Ureter (tissue), 1 donor: ENCODE measurements at places on chromosomes 5 and 9. TPM values are rescaled to one million over a fixed set of nuclear protein-coding genes. Genes with fewer than 3 reads are reported as not detected.

DNA sequence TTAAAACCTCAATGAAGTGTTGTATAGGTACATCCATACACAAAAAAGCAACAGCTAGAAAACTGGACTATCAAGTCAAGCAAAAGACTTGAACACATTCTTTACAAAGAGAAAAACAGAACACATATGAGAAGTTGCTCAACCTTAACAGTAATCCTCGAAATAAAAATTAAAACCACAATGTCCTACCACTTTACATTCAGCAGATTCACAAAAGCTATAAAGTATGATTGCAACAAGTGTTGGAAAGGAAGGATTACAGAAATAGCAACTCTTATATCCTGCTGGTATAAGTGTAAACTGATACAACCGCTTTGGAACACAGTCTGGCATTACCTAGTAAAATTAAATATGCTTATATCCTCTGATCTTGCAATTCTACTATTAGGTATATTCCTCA lies 28.5 kb upstream of the GOLGA1 start:
- no peak for DNase-seq

DNA sequence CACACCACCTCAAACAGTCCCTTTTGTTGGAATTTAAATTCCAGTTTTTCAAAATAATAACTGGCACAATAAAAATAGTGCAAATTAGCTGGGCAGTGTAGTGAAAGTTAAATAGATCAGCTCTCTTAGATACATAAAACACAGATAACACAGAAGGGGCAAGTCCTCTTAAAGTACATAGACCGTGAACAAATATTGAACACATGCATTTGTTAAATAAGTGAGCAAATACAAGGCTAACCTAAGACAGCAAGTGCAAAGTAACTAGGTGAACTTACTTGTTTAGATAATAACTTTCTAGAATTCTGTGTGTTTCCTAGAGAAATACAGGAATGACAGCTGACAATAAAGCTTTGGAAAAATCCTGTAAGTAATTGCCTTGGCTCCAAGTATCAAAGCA lies 280.1 kb downstream of the DOCK8 start:
- DNase-seq = no peak

DNA sequence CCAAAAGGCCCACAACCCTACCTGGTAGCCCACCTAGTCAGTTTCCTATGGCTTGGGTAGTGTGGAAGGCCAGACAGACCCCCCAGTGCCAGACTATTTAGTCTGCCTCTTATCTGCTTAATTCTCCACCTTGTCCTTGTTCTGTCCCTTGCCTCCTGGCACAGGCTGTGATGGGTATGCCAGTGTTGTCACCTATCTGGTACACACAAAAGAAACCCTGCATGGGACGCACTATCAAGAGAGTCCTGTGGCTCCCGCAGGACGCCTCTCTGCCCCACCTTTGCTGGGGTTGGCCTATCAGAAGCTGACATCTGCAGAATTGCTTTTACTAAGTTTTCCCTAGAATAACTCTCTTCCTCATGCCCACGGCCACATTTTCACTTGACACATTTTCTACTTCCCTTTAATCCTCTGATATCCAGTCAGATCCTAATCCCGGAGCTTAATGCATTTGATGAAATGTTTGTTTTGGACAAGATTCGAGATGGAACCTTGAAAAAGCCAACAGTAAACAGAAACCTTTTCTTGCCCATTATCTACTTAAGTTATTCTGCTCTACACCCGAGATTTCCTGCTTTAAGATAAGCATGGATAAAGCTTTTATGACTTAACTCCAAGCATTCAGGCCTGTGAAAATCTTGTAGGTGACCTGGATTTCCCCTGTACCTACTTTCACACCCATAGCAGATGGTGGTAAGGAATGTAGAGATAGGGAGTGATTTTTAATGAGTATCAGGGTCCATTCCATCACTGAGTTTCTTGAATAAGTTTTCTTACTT lies 468.5 kb downstream of the ZNF608 start:
- no peak for DNase-seq

- DNase-seq = no peak
Measured at GRCh38 chr9:117204971-117205370, 209.9 kb downstream of the ASTN2 start.

DNA sequence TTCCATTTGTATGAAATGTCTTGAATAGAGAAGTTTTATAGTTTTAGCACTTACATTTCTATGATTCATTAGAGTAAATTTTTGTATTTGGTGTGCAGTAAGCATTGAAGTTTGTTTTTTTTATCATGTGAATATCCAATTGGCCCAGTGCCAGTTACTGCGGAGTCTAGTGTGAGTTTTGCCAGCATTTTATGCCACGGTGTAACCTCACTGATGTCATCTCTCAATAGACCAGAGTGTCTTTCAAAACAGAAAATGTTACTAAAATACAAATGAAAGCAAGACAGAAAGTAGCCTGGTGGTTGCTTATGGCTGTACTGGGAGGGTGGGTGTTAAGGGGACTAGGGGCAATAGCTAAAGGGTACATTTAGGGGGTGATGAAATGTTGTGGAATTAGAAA lies 62.8 kb downstream of the IPPK start:
- DNase-seq = no peak

GRCh38 chr9:7067169-7067568 lies 309.4 kb downstream of the KDM4C start:
- DNase-seq = no peak

- DNase-seq = no peak
Measured at GRCh38 chr5:173435447-173435846, 107.2 kb upstream of the STC2 start.

DNA sequence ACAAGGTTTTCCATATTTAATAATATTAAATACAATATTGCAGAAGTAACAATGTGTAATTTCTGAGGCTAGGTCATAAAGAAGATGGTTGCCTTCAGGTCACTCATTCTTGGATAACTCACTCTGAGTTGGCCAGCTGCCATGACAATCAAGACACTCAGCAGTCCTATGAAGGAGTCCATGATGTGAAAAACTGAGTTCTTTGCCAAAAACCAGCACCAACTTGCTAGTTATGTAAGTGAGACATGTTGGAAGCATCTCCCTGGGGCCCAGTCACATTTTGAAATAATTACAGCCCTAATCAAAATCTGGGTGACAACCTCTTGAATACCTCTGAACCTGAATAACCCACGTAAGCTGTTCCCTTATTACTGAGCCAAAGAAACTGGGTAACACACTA lies 453.2 kb downstream of the CDH18 start:
- no peak for DNase-seq

- no peak for DNase-seq
Measured at GRCh38 chr9:79430619-79431018, 141.1 kb upstream of the TLE4 start.

DNA sequence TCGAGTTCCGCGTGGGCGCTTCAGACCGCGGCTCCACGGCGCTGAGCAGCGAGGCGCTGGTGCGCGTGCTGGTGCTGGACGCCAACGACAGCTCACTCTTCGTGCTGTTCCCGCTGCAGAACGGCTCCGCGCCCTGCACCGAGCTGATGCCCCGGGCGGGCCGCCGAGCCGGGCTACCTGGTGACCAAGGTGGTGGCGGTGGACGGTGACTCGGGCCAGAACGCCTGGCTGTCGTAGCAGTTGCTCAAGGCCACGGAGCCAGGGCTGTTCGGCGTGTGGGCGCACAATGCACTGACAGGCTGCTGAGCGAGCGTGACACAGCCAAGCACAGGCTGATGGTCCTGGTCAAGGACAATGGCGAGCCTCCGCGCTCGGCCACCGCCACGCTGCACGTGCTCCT lies 3.7 kb upstream of the PCDHB15 start:
- no peak for DNase-seq

- no peak for DNase-seq
Measured at GRCh38 chr9:100452894-100453293, 20.1 kb upstream of the TMEFF1 start.

DNA sequence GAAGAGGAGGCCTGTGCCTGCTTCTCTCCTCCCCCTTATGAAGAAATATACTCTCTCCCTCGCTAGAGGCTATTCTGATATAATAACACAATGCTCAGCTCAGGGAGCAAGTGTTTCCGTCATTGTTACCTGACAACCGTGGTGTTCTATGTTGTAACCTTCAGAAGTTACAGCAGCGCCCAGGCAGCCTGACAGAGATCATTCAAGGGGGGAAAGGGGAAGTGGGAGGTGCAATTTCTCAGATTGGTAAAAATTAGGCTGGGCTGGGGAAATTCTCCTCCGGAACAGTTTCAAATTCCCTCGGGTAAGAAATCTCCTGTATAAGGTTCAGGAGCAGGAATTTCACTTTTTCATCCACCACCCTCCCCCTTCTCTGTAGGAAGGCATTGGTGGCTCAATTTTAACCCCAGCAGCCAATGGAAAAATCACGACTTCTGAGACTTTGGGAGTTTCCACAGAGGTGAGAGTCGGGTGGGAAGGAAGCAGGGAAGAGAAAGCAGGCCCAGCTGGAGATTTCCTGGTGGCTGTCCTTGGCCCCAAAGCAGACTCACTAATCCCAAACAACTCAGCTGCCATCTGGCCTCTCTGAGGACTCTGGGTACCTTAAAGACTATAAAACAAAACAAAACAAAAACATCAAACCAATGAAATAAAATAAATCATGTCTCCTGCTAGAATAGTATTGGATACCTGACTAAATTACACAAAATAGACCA lies 1.3 kb downstream of the TMEM174 start:
- DNase-seq = no peak

- DNase-seq = no peak
Measured at GRCh38 chr5:36795366-36795765, 81.2 kb upstream of the NIPBL start.

GRCh38 chr9:26973989-26974388 lies 17.8 kb downstream of the IFT74 start:
- no peak for DNase-seq

GRCh38 chr9:78903581-78903980 lies 606.7 kb downstream of the PSAT1 start:
- DNase-seq = no peak

DNA sequence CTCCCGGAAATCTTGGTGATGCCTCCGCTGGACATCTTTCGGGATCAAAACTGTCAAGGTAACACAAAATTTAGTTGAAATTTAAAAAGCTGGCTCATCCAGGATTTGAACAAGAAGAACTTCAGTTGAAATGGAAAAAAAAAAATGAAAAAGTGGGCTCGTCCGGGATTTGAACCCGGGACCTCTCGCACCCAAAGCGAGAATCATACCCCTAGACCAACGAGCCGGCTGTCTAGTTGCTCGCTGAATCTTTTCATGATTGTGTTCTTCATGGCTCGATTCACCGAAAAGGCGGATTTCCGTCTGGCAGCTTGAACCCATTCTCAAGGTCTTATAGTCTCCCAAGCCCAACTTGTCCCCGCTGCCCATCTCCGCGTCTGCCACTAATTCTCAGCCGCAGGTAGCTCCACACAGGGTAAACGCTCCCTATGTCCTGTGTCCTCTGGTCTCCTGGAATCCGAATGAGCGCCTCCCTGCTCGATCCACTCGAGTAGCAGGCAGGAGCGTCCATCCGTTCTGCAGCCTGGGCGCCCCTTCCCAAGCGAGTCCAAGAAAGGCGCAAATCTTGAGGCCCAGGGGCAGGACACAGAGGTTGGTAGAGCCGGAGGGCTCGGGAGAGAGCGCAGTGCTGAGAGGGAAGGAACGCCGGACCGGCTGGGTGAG lies 16.2 kb downstream of the TRIM7 start:
- DNase-seq = peak; percentile 90

DNA sequence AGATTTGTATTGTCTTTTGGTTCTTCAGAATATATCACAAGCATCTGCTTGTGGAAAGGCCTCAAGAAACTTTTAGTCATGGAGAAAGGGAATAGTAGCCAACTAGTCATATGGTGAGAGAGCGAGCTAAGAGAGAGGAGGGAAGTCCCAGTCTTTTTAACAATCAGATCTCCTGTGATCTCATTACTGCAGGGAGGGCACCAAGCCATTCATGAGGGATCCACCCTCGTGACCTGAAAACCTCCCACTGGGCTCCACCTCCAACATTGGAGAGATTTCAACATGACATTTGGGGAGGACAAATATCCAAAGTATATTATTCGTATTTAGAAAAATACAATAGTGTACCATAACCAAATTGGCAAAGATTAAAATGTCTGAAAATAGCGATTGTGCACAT lies 99.0 kb downstream of the GABRA1 start:
- no peak for DNase-seq

- no peak for DNase-seq
Measured at GRCh38 chr5:77724934-77725333, 51.2 kb downstream of the TBCA start.

- no peak for DNase-seq
Measured at GRCh38 chr9:129582855-129583254, 38.0 kb downstream of the C9orf50 start.

- no peak for DNase-seq
Measured at GRCh38 chr5:6788956-6789649, 75.9 kb downstream of the TENT4A start.

DNA sequence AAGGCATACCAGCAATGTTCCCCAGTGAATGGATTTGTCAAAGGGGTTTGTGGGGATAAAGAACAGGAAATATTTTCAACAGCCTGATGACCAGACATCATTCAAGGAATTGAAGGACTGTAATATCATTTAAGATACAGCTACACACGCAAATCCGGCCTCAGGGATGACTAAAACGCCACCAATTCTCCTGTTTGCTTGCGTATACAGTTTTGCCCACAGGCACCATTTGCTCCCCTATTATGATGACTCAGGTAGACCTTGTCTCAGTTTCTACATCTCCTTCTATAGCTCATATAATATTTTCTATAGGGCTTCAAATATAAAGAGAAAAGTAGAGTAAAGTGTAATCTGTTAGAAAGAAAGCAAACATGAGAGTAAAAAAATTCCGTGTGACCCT lies 29.7 kb upstream of the ITGA1 start:
- DNase-seq = no peak

DNA sequence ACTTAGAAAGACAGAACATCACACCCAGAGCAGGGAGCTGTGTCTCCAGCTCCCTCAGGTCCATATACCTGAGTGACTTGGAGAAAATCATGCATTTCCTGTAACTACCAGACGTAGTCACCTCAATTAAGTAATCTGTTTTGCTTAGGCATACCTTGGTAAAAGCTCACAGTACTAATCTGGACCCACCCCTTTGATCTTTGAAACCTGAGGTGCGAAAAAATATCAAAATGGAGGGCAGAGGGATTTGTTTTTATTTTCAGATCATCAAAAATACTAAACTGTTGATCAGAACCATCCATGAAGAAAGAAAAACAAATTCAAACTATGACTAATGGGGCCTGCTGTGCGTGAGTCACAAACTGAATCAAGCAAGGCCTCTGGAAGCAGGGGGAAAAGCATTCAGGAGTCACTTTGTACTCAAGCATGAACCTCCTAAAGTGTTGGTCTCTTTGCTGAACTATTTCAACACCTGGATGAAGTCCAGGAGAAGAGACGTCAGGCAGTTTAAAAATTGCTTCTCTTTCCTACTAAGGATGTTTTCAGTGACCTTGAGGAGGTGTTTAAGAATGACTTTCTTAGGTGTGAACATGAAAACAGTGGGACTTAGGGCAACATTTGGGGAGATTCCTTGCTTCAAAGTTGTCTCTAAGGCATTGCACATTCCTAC lies 76.3 kb downstream of the MUSK start:
- DNase-seq = peak; percentile 60

Gene SPATA31C1
- total RNA-seq = not detected

Gene FOXD4
- not detected for total RNA-seq

Gene ACTBL2
- not detected for total RNA-seq

Gene WDR38
- not detected for total RNA-seq

Gene C5orf58
- not detected for total RNA-seq

Gene SLC22A5
- total RNA-seq = 23.2 TPM

Gene ELOVL7
- 16.7 TPM for total RNA-seq

Gene NOXA1
- 12.5 TPM for total RNA-seq

Gene PCDHAC2
- total RNA-seq = 4.0 TPM

Gene FGF1
- not detected for total RNA-seq

Gene IRX4
- total RNA-seq = not detected

Gene CDC20B
- not detected for total RNA-seq
